Esophagus squamous epithelium (tissue), 5 donors: ENCODE measurements at places on chromosomes 5 and 9. TPM values are rescaled to one million over a fixed set of nuclear protein-coding genes. Genes with fewer than 3 reads are reported as not detected.

The MCIDAS gene
- not detected for total RNA-seq

The CER1 gene
- total RNA-seq = not detected

The LCN9 gene
- not detected for total RNA-seq

The MROH2B gene
- not detected for total RNA-seq

The SHROOM1 gene
- total RNA-seq = 2.7 TPM

The PPIC gene
- total RNA-seq = 21.7 TPM

The UBE2QL1 gene
- 0.35 TPM for total RNA-seq

The ARL14EPL gene
- total RNA-seq = not detected

The SIMC1 gene
- total RNA-seq = 11.4 TPM

The SRD5A1 gene
- 90.3 TPM for total RNA-seq

The LURAP1L gene
- total RNA-seq = 1.1 TPM

The ARHGAP26 gene
- total RNA-seq = 4.4 TPM

The CCDC152 gene
- 0.08 TPM for total RNA-seq

The DOCK2 gene
- 4.1 TPM for total RNA-seq

The PCDHGC3 gene
- 36.6 TPM for total RNA-seq

The SLC25A25 gene
- 15.8 TPM for total RNA-seq

The DIAPH1 gene
- total RNA-seq = 127 TPM

The TAF11L10 gene
- not detected for total RNA-seq

The TAS2R1 gene
- total RNA-seq = not detected

The PTGES gene
- 18.6 TPM for total RNA-seq

The IFNA2 gene
- not detected for total RNA-seq

The AP3S1 gene
- 69.4 TPM for total RNA-seq

The PCDHB13 gene
- total RNA-seq = 2.0 TPM

The C9orf50 gene
- total RNA-seq = not detected

The NR5A1 gene
- total RNA-seq = not detected

The TMEM8B gene
- 0.35 TPM for total RNA-seq

The PCDH12 gene
- 0.19 TPM for total RNA-seq

The SPEF2 gene
- total RNA-seq = 1.2 TPM

The GALNT12 gene
- total RNA-seq = 17.5 TPM

The PRUNE2 gene
- 9.9 TPM for total RNA-seq

The IL13 gene
- not detected for total RNA-seq

The SHISAL2B gene
- not detected for total RNA-seq

The ERCC6L2 gene
- 70.8 TPM for total RNA-seq

The EQTN gene
- total RNA-seq = not detected

The AMBP gene
- total RNA-seq = 2.5 TPM

The PTGS1 gene
- 36.1 TPM for total RNA-seq

The SMIM33 gene
- total RNA-seq = not detected

The CACFD1 gene
- 5.9 TPM for total RNA-seq
